ENCODE measurements at places on chromosomes 13 and 19.

- no peak for DNase-seq
Measured at GRCh38 chr13:64078480-64078936, 2662.9 kb upstream of the PCDH20 start.

GRCh38 chr19:55227241-55228014 is 1.1 kb downstream of the TMEM86B start:
- no peak for DNase-seq

DNA sequence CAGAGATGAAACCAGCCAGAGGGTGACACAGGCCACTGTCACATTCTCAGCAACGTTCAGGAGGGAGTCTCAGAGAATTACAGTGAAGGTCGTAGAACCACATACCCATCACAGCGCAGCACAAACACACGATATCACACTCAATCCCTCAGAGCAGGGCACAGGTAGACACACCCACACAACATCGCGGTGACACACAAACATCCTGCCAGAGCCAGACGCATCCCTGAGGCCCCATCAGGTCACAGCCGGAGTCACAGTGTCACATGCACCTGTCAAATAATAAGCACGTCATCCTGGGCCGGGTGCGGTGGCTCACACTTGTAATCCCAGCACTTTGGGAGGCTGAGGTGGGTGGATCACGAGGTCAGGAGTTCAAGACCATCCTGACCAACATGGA is 17.5 kb downstream of the ELAVL3 start:
- no peak for DNase-seq

- DNase-seq, result no peak
Measured at GRCh38 chr13:60139272-60139671, 24.5 kb downstream of the DIAPH3 start.

DNA sequence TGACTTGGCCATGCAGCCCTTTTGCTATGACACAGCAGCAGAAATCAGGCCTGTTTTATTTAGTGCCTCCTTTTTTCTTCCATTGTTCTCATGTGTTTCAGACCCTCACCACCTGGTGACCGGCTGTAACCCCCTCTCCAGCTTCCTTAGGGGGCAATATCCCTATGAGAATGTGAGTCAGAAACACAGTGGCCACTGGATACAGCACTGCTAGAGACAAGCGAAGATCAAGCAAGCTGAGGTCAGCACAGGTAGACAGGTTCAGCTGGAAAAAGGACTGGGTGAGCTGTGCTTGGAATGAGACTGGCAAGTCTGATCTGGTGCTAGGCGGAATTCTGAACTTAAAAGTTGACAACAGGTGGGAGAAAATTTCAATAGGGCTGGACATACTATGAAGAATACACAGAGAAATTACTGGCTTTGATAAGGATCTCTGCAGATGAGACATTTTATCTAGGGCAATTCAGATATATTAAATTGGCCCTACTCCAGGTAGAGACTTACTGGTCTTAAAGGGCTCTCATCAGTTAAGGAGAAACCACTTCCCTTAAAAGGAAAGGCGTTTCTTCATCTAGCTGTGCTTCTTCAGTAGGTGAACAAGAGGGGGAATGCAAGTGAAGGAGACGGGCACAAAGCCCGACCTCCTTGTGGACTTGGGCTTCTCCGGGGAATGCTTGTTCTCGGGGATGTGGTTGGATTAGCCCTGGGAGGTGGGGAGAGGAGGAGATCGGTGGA is 83.3 kb downstream of the ERCC5 start:
- DNase-seq, result no peak

GRCh38 chr13:20608438-20609020 is 41.6 kb downstream of the IFT88 start:
- no peak for DNase-seq

GRCh38 chr13:20197361-20197834 is 4.7 kb upstream of the GJB2 start:
- peak; percentile 10 for DNase-seq

GRCh38 chr13:41145136-41145908 is 12.7 kb upstream of the KBTBD6 start:
- DNase-seq, result no peak

DNA sequence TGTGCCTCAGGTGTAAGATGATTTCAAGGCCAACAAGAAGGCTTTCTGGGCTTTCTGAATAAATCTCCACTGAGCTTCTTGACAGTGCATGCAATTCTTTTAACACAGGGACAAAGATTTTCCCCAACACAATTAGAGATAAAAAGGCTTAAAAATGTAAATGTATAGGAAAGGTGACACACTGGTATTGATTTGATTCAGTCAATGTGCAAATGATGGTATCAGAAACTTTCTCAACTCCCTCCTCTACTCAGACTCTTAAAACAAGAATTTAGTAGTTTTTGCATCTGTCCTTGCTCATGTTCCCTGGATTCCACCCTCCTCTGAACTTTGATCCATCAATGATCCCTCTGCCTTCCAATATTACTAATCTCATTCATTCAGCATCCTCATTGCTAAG is 111.6 kb upstream of the FNDC3A start:
- DNase-seq, result no peak

GRCh38 chr13:75558145-75558840 is 8.7 kb downstream of the UCHL3 start:
- DNase-seq, result no peak

- no peak for DNase-seq
Measured at GRCh38 chr13:100523981-100524386, 64.6 kb downstream of the GGACT start.

DNA sequence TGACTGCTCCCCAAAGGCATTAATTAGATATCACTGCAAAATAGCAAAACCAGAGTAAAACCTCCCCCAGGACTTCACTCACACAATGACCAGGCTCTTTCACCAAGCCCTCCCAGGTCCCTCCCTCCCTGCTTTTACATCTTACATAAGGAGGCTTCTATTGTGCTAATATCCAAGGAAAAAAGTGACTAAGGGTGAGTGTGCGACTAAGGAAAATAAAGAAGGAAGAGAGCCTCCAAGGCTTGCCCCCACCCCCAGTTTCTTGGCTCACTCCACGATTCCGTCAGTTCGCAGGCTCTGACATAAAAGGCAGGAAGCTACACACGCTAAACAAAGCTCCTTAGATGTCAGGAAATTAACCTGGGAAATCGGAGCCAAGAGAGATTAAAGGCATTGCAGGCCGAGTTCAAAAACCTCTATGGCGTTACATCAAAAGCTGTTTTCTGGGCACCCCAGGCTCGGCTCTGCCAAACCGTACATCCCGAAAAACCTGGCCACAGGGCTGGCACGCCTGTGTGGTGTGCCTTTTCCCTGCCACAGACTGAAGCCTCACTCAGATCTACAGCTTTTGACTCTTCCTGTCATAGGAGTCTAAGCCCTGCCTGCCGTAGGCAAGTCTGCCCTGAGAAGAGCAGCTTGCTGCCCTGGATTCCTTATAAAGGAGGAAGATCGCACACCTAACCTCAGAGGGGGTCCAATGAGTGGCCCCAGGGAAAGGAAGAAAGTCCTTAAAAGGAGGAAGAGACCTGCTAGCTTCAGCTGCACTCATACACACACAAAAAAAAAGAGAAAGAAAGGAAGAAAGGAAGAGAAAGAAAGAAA is 67.0 kb upstream of the SERP2 start:
- DNase-seq, result peak; percentile 83

- peak; percentile 85 for DNase-seq
Measured at GRCh38 chr13:110126391-110126961, 180.5 kb downstream of the COL4A1 start.

DNA sequence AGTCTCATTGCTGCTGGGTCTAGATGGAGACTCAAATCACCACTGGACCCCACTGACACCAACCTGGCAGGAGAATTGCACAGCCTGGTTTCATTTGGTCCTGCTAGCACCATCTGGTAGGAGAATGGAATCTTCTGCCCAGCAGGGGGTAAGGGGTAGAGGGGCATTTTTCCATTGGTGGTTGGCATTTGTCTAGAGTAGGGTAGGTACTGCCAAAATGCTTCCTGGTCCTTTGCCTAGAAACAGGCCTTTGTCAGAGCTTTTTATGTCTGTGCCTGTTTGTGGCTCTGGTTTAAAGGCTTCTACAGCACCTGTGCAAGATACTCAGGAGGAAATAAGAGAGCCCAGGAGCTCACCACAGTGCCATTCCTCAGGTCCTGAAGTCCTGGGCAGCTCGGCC is 121.3 kb downstream of the KCTD12 start:
- DNase-seq, result no peak

- no peak for DNase-seq
Measured at GRCh38 chr19:33631609-33631973, 9.8 kb downstream of the CHST8 start.

- DNase-seq, result no peak
Measured at GRCh38 chr19:32928806-32929205, 43.0 kb downstream of the CEP89 start.

GRCh38 chr19:52935434-52935833 is 12.2 kb upstream of the ZNF888 start:
- DNase-seq, result no peak

DNA sequence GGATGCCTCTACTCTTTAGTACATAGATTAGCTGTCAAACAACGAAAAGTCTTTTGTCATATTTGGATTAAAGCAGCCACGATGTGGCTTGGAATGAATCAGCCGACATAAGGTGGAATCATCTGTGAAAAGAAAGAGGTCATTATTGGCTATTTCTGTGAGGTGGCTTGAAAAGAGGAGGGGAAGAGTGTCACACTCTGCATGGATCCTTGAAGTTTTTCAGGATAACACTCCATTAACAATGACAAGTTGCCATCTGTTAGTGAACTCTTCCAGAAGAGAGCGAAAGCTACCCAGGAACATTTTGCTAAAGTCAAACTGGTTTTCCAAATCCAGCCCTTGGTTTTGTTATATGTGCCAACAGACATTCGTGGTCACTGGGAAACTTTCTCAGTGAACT is 1604.8 kb downstream of the OLFM4 start:
- DNase-seq, result no peak

GRCh38 chr19:13606156-13606555 is 99.9 kb upstream of the CACNA1A start:
- DNase-seq, result no peak

- DNase-seq, result peak; percentile 99
Measured at GRCh38 chr19:45370410-45371204, at the start of gene ERCC2. TSS of gene ERCC2 (minus strand) at chr19:45370573. CDS start at chr19:45370540, 33 bp downstream.

DNA sequence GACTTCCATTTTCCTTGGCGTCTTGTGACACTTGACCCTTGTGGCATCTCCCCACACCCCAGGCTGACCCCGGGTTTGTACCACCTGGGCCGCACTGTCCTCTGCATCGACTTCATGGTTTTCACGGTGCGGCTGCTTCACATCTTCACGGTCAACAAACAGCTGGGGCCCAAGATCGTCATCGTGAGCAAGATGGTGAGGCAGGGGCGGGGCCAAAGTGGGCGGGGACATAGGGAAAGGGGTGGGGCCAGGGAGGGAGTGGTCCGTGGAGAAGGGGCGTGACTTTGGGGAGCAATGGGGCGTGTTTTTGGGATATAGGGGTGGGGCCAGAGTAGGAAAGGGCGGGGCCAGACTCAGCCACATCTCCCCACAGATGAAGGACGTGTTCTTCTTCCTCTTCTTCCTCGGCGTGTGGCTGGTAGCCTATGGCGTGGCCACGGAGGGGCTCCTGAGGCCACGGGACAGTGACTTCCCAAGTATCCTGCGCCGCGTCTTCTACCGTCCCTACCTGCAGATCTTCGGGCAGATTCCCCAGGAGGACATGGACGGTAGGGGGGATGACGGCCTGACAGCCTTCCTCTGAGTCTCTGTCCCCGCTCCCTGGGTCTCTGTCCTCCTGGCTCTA is 42.8 kb downstream of the TRPM4 start:
- DNase-seq, result no peak

- no peak for DNase-seq
Measured at GRCh38 chr13:100497389-100497788, 91.2 kb downstream of the GGACT start.

DNA sequence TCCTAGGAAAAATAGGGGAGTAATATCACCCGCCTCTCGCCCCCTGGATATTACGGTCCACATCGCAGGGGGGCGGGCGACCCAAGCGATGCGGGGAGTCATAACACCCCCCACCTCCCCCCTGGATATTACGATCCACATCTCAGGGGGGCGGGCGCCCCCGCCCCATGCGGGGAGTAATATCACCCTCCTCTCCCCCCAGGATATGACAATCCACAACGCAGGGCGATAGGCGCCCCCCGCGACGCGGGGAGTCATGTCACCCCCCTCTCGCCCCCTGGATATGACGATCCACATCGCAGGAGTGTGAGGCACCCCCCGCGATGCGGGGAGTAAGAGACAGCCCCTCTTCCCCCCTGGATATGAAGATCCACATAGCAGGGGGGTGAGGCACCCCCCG is 684.4 kb upstream of the PCDH9 start:
- DNase-seq, result no peak

DNA sequence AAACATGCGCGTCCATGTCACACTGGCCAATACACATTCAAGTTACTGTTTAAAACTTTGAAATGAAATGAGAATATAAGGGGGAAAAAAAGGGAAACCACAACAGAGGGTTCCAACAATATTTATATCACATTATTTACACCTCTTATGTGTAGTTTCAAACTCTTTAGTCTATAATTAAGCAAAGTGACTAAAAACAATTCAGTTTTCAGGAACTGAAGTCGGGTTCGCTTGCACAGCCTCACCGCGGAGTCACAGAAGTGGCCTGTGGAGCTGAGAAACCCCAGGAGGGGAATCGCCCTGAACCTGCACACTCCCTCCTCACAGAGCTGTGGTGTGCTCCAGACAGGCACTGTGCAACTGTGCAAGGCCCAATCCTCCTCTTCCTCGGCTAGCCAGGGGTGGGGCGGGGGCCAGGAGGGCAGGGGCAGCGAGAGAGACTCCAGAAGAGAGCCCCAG is 75.9 kb downstream of the STK24 start:
- DNase-seq, result no peak

GRCh38 chr13:42971691-42972347 is 20.2 kb downstream of the EPSTI1 start:
- DNase-seq, result no peak

GRCh38 chr13:37595162-37595561 is 3.4 kb downstream of the POSTN start:
- peak; percentile 22 for DNase-seq

- DNase-seq, result no peak
Measured at GRCh38 chr19:33345163-33345562, 28.3 kb upstream of the CEBPG start.

- no peak for DNase-seq
Measured at GRCh38 chr19:17116996-17117702, 41.6 kb downstream of the MYO9B start.

DNA sequence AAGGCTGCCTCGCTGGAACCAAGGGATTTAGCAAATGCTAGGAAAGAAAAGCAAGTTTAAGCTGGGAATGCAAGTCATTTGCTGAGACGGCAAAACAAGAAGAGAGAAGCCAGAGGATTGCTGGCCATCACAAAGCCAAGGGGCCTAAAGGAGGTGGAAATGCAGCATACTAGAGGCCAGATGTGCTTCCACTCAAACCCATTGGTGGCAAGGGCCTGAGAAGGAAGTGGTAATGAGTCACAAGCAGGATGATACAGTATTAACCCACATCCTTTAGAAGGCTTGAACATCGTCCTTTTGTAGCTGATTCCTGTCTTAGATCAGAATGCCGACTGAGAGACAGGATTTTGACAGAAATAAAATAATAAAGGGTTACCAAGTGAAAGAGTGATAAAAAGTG is 68.2 kb downstream of the ITGBL1 start:
- peak; percentile 51 for DNase-seq

- DNase-seq, result no peak
Measured at GRCh38 chr13:79691826-79692225, 210.9 kb downstream of the NDFIP2 start.

All from GM04504 (cell line).